ENCODE measurements at places on chromosomes 6 and 20.

GRCh38 chr6:157982102-157982562, 469 bp downstream of the SYNJ2 start:
- no peak for DNase-seq

DNA sequence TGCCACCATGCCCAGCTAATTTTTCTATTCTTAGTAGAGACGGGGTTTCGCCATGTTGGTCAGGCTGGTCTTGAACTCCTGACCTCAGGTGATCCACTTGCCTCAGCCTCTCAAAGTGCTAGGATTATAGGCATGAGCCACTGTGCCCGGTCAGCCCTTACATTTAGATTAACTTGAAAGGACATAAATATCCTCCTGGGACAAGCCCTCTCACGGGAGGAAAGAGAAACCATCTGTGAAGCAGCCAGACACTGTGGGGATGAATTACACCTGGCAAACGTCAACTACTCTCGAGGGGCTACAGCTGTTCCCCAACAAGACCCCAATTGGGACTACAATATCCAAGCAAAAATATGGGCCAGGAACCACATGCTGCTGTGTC, 32.7 kb upstream of the SAMHD1 start:
- DNase-seq = no peak

GRCh38 chr6:139857143-139857542, 482.7 kb upstream of the CITED2 start:
- no peak for DNase-seq

GRCh38 chr6:166772518-166772917, 145.5 kb upstream of the RPS6KA2 start:
- no peak for DNase-seq

- DNase-seq = no peak
Measured at GRCh38 chr6:38113825-38114576, 294.5 kb downstream of the ZFAND3 start.

- DNase-seq = no peak
Measured at GRCh38 chr20:46849751-46850150, 44.9 kb upstream of the EYA2 start.

- no peak for DNase-seq
Measured at GRCh38 chr6:84643778-84644177, 120.6 kb downstream of the TBX18 start.

DNA sequence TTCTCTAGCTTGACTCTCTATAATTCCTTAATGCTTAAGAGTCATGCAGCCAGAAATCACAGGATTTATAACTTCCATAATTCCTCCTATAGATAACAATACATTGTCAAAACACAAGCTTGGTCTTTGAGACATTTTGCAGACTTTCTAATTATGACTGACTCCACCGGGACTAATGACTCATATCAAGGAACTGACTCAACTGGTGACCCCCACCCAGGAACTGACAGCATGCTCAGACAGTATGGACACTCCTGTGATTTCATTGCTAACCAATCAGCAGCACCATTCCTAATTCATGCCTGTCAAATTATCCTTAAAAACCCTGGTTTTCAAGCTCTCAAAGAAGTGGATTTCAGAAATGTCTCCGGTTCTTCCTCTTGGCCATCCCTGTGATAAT, 670.5 kb upstream of the IMPG1 start:
- no peak for DNase-seq

GRCh38 chr6:113909224-113909856, 52.2 kb downstream of the MARCKS start:
- DNase-seq = no peak

GRCh38 chr20:60233018-60233630, 274.9 kb downstream of the CDH26 start:
- DNase-seq = no peak

GRCh38 chr6:21390532-21391213, 202.9 kb upstream of the SOX4 start:
- DNase-seq = no peak

- DNase-seq = no peak
Measured at GRCh38 chr6:49579649-49580048, 29.2 kb downstream of the C6orf141 start.

GRCh38 chr6:107354451-107354850, 104.9 kb downstream of the PDSS2 start:
- no peak for DNase-seq

DNA sequence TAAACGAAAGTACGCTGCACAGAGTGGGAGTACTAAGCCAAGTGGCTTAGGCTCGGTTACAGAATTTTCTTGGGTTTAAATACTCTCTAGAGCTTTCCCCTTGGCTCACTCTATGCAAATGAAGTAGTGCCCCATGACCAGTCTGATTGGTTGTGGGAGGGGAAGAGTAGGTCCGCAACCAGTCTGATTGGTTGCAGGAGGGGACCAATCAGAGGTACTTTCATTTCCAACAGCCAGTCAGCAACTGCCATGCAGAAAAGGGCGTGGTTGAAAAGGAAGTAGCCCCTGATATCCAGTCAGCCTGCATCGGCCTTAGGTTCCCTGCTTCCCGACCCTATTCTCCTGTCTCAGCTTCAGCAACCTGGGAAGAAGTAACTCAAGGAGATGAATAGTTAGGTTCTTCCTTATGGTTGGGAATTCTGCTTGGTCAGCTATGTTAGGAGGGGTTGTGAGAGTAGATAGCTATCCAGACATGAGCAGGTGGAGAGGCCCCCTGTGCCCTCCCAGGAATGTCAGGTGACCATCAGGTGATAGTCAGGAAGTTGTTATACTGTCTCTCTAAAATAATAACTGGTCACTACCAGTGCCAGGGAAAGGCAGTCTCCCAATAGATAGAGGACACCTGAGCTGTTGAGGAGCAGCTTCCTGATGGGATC, 57.4 kb downstream of the FARS2 start:
- no peak for DNase-seq

DNA sequence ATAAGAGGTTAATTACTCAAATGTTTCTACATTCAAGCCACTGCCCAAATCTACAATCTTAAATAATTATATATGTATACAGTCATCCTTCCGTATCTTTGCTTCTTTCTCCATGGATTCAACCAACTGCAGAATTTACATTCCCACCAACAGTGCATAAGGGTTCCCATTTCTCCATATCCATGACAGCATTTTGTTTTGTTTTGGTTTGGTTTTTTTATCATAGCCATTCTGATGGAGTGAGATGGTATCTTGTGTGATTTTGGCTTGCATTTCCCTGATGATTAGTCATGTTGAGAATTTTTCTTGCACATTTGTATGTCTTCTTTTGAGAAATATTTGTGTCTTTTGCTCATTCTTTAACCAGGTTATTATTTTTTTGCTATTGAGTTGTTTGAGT, 198.5 kb downstream of the C6orf118 start:
- no peak for DNase-seq

DNA sequence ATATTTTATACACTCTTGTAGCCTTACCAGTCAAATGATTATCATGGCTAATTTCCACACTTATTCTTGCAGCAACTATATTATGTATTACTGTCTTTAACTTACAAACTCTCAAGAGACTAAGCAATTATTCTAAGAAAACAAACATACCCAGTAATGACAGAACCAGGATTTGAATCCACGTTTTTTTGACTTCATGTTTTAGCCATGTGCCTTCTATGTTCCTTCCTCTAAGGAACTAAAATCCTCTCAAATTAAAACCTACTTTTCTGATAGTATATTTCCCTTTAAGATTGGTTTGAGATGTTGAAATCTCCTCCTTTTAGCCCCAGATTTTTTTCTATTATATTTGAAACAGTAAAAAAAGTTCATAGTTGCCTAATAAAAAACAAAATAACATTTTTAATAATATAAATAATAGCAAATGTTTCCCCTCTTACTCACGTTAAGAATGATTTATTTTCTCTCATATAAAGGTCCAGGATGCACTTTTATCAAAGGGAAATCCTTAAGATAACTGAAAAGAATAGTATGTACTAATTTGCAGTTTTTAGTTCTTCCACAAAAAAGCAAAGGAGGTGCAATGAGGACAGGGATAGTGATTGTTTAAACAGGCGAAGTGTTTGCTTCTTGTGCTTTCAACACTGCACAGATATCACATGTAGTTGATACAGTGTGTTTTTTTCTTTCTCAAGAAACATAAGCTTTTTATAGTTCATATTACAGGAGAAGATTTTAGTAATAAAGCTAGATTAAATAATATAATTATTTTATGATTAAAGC, 54.0 kb downstream of the VTA1 start:
- DNase-seq = no peak

DNA sequence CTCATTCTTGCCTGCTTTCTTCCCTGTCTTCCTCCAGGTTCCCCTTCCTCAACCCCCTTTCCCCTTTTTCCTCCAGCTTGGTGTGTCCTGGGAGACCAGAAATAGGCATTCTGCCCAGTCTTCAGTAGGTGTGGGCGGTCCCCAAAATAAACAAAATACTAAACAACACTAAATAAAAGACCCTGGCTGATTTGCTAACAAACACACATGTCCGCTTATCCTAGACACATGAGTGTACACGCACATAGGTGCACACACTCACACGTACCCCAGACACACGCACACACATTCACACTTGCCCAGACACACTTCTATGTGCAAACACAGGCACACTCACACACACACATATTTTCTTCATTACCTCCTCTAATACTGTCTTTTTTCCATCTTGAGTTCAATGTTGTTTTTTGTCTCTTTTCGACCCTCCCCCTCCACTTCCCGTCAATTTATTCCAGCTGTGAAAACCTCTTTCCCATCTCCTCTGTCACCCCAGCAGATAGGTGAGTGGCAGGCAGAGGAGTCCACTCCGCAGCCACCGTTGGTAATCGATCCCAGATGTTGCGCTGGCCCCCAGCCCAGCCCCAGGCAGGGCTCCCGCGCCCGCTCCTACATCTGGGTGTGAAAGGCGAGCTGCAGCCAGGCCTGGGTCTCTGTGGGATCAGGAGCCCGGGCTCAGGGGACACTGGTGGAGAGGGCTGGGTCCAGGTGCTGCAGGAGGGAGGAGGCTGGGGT, 56.9 kb upstream of the FOXP4 start:
- DNase-seq = no peak

DNA sequence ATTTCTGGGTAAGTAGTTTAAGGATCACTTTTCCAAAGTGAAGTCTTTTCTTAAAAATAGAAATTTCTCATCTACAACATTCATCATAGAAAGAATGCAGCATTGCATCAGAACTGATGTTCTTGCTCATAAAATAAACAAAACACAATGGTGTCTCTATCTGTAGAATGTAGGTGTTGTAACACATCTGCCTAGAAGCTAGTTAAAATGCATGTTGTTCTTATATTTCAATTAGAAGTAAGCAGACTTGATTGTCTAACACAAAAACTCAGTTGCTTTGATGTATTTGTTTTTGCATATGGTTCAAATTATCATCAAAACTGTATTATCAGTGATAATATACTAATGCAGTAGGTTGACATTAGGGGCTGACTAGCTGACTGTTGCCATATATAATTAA, 654.7 kb upstream of the FLRT3 start:
- no peak for DNase-seq

- no peak for DNase-seq
Measured at GRCh38 chr6:49118478-49118877, 344.6 kb downstream of the MMUT start.

DNA sequence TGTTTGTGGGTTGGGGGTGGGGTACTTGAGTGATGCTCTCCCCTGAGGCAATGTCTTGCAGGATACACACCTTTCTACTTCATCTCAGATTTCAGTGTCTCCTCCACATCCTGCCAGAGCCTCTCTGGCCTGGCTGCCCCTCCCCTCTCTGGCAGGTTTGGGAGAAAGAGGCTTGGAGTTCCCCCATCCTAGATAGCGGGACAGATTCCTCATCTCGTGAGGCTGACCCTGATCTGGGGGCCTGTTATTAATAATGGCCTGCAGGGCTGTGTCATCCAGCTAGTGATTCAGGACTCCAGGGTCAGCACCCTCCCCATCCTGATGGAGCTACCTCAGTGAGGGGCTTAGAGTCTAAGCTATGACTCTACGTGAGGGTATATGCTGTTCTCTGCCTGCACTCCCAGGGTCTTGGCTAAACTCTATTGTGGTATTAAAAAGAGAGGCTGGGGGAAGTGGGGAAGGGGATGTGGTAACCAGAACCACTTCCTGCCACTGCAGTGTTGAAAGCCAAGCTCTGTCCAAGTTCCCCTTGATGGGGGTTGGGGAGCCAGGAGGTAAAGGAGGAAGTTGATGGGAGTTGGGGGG, 3.7 kb upstream of the MMP9 start:
- DNase-seq = no peak

DNA sequence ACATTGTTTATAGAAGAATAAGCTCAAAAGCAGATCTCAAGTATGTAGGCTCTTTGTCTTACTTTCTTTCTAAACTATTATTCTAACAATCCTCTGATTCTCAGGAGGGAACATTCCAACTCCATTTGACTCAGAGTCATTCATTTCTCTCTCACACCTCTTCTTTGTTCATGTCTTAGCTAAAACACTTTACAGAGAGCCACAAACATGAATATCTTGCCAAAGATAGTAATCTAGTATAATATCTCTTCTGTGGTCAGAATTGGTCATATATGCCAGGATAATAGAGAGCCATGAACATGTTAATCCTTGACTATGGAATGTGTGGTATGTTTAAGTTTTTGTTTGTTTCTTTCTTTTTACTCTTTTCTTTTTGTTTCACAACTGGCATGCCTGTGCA, 456.0 kb upstream of the PTCHD4 start:
- DNase-seq = no peak

DNA sequence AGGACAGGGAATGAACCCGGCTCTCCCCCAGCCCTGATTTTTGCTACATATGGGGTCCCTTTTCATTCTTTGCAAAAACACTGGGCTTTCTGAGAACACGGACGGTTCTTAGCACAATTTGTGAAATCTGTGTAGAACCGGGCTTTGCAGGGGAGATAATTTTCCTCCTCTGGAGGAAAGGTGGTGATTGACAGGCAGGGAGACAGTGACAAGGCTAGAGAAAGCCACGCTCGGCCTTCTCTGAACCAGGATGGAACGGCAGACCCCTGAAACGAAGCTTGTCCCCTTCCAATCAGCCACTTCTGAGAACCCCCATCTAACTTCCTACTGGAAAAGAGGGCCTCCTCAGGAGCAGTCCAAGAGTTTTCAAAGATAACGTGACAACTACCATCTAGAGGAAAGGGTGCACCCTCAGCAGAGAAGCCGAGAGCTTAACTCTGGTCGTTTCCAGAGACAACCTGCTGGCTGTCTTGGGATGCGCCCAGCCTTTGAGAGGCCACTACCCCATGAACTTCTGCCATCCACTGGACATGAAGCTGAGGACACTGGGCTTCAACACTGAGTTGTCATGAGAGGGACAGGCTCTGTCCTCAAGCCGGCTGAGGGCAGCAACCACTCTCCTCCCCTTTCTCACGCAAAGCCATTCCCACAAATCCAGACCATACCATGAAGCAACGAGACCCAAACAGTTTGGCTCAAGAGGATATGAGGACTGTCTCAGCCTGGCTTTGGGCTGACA, 28.8 kb upstream of the ZBP1 start:
- DNase-seq = no peak

DNA sequence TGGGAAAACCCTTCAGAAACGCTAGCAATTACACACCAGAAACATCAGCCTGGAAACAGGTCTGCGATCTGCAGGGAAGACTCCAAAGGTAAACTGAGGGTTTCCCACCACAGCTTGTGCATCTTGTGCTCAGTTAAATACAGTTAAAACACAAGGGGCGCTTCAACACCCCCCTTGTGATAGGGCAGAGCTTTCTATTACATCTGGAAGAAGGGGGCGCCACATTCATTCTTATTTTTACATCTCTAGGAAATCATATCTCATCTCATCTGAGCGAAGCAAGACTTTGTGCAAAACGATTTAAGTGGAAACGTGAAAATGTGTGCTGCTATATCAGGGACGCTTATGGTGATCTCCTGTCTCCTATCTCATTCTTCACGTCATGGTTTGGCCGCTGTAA, 58.5 kb downstream of the PRND start:
- no peak for DNase-seq

GRCh38 chr6:31784098-31784925, 7.2 kb upstream of the VWA7 start:
- DNase-seq = no peak

GRCh38 chr20:37335642-37336368, 10.1 kb upstream of the SRC start:
- no peak for DNase-seq

Measured in cortex of kidney (tissue), 1 donor.